Memory B cell (primary cell): ENCODE measurements at places on chromosomes 6 and 20.
A peak's percentile ranks its signal among the peaks of the same experiment; 100 is the strongest.

DNA sequence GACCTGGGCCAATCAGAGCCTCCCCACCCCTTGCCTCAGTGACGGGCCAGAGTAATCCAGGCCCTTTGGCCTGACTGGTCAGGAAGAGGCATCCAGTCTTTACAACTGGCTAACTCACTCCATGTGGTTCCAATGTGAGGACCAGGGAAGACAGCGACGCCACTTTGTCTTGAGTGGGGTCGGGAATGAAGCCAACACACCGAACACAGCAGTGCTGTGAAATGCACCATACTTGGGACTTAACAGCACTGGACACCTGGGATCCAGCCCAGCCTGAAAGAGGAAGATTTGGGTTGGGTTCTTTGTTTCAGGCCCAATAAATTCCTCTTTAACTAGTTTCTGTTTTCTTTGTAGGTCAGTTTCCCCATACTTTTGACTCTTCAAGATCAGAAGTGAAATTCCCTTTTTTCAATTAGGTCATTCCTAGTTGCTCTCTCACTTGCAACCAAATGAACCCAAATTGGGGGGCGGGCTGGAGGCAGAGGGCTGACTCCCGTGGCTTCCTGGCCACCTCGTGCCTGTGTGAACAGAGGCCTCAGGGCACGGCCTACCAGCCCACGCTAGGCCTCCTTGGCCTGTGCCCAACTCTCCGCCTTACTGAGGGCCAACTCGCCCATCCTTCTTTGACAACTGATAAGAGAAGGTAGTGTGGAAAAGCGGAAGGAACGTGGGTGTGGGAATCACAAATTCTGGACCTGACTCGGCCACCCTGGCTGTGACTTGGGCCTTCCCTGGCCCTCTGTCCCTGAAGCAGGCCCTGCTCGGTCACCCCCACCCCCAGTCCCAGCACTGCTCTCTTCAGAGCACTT, 17.1 kb downstream of the SULF2 start:
- DNase-seq: no peak
- H3K27me3 ChIP-seq: peaks cover 16% of the 10 kb centered on the region
- H3K27ac ChIP-seq: no peak overlapping the region
- peaks cover 5% of the 10 kb centered on the region for H3K4me1 ChIP-seq
- H3K4me3 ChIP-seq: no peak overlapping the region

DNA sequence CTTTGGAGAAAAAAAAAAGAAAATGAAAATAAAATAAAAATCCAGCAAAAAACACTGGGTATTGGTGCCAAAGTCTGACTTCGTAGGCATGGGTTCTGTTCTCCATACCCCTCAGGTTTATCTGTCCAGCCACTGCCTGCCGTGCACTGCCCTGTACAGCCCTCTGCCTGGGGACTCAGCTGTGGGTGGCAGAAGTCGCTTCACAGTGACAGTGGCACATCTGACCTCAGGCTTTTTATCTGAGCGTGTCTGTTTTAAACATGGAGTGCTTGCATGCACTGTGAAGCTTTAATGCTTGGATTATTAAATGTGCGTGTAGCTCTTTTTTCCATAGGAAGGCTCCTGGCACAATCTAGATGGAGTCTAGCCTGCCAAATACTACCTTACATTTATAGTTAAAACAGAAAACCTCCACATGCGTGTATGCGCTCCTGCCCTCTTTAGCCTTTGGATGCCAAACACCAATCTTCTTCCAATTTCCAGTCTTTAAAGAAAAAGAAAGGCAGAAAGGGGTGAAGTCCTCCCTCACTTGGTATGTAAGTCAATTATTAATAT, 375.5 kb downstream of the UTRN start:
- no peak overlapping the region for H3K27ac ChIP-seq
- no peak for DNase-seq
- H3K36me3 ChIP-seq: peaks cover 5% of the 10 kb centered on the region

- H3K4me1 ChIP-seq: peaks cover 31% of the 10 kb centered on the region
- H3K36me3 ChIP-seq: peaks cover 21% of the 10 kb centered on the region
- no peaks in the 10 kb centered on the region for H3K27me3 ChIP-seq
- no peak for DNase-seq
Observed at GRCh38 chr6:156934069-156934460, 156.9 kb downstream of the ARID1B start.

GRCh38 chr20:43404878-43405277, 52.8 kb upstream of the SRSF6 start:
- H3K4me3 ChIP-seq: no peak overlapping the region
- peaks cover 2% of the 10 kb centered on the region for H3K36me3 ChIP-seq
- no peaks in the 10 kb centered on the region for H3K4me1 ChIP-seq
- H3K27me3 ChIP-seq: peaks cover 15% of the 10 kb centered on the region
- DNase-seq: no peak
- no peak overlapping the region for H3K27ac ChIP-seq

- H3K36me3 ChIP-seq: peaks cover under 1% of the 10 kb centered on the region
- peaks cover 2% of the 10 kb centered on the region for H3K4me1 ChIP-seq
- DNase-seq: no peak
- H3K27me3 ChIP-seq: peaks cover 6% of the 10 kb centered on the region
- no peak overlapping the region for H3K27ac ChIP-seq
Observed at GRCh38 chr6:71114986-71115385, 158.1 kb upstream of the B3GAT2 start.

GRCh38 chr20:50053362-50054230, 59.4 kb downstream of the UBE2V1 start:
- peak overlapping the region; percentile 26 for H3K27ac ChIP-seq
- DNase-seq: no peak
- peaks cover 2% of the 10 kb centered on the region for H3K27me3 ChIP-seq
- H3K4me3 ChIP-seq: no peak overlapping the region

DNA sequence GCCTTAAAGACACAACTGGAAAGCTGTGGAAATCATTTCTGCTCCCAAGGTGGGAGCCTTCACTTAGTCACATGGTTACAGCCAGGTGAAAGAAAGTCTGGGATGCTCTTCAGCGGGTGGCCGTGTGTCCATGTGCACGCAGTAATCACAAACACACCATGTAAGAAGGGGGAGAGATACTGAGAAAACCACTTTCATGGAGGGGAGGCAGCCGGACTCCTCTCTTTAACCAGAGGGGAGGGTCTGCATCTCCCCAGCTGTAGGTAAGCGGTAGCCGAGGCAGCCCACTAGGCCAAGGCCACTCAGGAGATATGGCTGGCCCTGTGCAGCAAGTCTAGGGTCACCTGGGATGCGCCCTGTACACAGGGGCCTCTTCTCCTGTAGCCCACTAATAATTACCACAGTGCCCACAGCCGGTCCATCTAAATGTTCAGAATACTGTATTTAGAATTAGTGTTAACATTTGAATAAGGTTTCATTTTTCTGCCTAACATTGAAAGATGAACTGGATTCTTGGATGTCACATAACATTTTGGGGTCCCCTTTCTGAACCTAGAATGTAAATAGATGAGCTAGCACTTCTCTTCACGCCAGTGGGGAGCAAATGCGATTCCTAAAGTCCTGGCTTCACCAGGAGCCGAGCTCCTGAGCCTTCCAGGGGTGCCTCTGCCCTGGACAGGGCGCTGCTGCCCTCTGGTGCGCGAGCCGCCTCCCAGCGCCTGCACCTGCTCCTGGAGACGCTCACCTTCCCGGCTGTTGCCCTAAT, 15.9 kb downstream of the GPR31 start:
- no peaks in the 10 kb centered on the region for H3K27me3 ChIP-seq
- H3K4me3 ChIP-seq: peak overlapping the region; percentile 9
- H3K4me1 ChIP-seq: peaks cover 41% of the 10 kb centered on the region
- peak overlapping the region; percentile 90 for H3K27ac ChIP-seq
- DNase-seq: peak; percentile 58

DNA sequence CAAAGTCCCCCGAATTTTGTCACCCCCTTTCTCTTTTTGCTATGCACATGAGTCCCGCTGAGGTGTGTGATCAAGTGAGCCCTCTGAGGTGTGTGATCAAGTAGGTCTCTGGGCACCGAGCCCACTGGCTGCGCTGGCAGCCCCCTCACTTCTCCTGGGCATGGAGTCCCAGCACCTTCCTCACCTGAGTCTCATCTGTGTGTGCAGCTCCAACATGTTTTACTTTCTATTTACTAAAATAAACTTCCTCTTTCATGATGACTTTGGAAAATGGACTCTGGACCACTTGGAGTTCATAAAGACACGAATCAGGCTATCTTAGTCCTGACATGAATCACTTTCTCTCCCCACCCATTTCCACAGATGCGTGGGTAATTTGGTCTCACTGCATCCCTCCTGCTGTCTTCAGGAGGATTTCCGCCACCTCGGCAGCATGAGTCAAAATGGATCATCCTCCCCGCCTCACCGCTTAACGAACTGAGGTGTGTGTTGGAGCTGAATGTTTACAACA, 39.8 kb downstream of the PRDM1 start:
- no peaks in the 10 kb centered on the region for H3K36me3 ChIP-seq
- no peaks in the 10 kb centered on the region for H3K27me3 ChIP-seq
- peak overlapping the region; percentile 72 for H3K27ac ChIP-seq

GRCh38 chr6:33926451-33926850, 122.6 kb upstream of the MLN start:
- no peaks in the 10 kb centered on the region for H3K36me3 ChIP-seq
- no peak overlapping the region for H3K27ac ChIP-seq
- H3K4me3 ChIP-seq: no peak overlapping the region
- peaks cover 14% of the 10 kb centered on the region for H3K4me1 ChIP-seq
- no peak for DNase-seq

DNA sequence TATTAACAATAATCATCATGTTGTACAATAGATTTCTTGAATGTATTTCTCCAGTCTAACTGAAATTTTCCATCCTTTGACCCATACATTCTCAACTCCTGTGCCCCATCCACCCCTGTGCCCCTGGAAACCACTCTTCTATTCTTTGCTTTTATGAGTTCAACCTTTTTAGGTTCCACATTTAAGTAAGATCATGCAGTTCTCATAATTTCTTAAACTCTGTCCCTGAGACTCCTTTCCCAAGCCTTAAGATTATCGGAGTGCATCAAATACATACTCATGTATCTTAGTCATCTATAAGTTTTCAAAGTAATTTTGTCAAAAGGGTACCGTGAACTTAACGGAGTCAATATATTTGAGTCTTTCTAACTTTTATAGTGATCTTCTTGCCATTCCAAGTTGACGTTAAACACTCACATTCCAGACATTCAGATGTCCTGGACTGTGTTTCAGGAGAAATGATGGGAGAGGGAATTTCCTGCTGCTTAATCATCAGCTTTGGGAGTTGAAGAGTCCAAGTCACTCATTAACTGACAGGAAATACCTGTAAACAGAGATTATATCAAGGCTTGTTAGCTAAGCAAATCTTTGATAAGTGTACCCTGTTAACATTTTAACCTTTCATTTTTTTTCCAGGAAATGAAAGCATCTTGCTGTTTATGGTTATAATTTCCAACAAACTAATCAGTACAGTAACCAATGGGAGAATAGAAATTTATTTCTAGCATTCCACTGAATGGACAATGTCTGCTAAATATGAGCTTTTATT, 73.3 kb downstream of the ADGRG6 start:
- no peak overlapping the region for H3K27ac ChIP-seq
- peaks cover 7% of the 10 kb centered on the region for H3K27me3 ChIP-seq
- no peaks in the 10 kb centered on the region for H3K36me3 ChIP-seq
- no peaks in the 10 kb centered on the region for H3K4me1 ChIP-seq

DNA sequence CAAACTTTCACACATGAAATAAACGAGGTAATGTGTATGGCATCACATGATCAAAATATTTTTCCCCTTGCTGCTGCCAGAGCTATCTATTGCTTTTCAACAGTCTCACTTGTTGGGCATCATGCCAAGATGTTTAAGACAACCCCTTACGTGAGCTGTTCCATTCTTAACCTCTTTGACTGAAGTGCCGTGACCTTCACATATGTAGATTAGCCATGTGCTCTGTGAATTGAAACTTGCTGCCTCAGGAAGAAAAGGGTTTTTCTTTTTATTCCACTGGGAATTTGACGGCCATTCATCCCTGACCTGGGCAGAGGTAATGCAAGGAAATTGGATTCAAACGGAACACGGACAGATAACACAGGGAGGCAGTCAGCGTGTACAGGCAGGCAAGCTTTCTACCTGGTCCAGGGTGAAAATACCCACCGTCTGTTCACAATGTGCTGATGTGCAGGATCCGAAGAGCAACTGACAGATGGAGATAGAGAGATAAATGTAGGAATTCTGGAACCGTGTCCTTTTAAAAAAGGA, 14.2 kb downstream of the ARID1B start:
- H3K36me3 ChIP-seq: peaks cover 5% of the 10 kb centered on the region
- H3K4me1 ChIP-seq: peaks cover 58% of the 10 kb centered on the region
- H3K27me3 ChIP-seq: no peaks in the 10 kb centered on the region
- DNase-seq: no peak
- peak overlapping the region; percentile 71 for H3K4me3 ChIP-seq

GRCh38 chr20:20457392-20458126, 89.7 kb downstream of the INSM1 start:
- H3K27me3 ChIP-seq: no peaks in the 10 kb centered on the region
- H3K27ac ChIP-seq: no peak overlapping the region
- no peak overlapping the region for H3K4me3 ChIP-seq
- H3K4me1 ChIP-seq: peaks cover 9% of the 10 kb centered on the region
- H3K36me3 ChIP-seq: peaks cover 8% of the 10 kb centered on the region

- H3K36me3 ChIP-seq: no peaks in the 10 kb centered on the region
- no peak for DNase-seq
- peaks cover 18% of the 10 kb centered on the region for H3K27me3 ChIP-seq
- H3K4me3 ChIP-seq: no peak overlapping the region
Observed at GRCh38 chr6:766625-767024, 73.7 kb upstream of the EXOC2 start.

GRCh38 chr6:154888421-154889295, 106.5 kb upstream of the TIAM2 start:
- H3K27ac ChIP-seq: no peak overlapping the region
- peaks cover 3% of the 10 kb centered on the region for H3K4me1 ChIP-seq
- H3K36me3 ChIP-seq: peaks cover 13% of the 10 kb centered on the region
- H3K4me3 ChIP-seq: no peak overlapping the region

GRCh38 chr20:5688431-5688972, 61.7 kb upstream of the SHLD1 start:
- H3K27me3 ChIP-seq: no peaks in the 10 kb centered on the region
- no peak overlapping the region for H3K27ac ChIP-seq
- DNase-seq: no peak
- no peak overlapping the region for H3K4me3 ChIP-seq
- peaks cover 17% of the 10 kb centered on the region for H3K4me1 ChIP-seq

- no peaks in the 10 kb centered on the region for H3K27me3 ChIP-seq
- peaks cover 6% of the 10 kb centered on the region for H3K36me3 ChIP-seq
- DNase-seq: no peak
- no peak overlapping the region for H3K4me3 ChIP-seq
- H3K4me1 ChIP-seq: peaks cover 43% of the 10 kb centered on the region
Observed at GRCh38 chr6:90095145-90095544, 200.9 kb downstream of the GJA10 start.
